Astrocyte of the spinal cord (primary cell): ENCODE measurements at places on chromosomes 11 and 22.

DNA sequence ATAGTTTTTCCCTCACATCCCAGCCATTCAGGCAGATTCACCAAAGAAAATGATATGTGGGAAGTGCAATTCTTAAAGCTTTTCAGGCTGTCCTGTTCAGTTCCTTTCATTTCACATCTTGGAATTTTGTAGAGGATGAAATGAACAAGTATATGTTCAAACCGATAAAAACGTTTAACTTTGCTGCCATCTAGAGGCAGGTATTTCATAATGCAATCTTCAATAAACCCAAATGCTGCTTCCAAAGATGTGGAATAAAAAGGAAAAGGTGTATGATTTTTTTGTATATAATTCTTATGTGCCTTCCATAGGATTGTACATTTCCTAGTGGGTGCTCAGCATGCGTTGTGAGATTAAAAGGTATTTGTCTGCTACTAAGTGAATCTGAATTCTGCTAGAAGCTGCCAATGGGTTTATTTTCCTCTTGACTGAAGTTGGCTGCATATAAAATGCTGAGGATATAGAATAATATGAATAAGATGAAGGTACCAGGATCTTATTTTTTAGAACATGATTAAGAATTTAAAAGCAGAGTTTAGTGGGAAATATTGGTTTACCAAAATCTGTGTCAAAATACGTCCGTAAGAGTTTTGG, 199.3 kb downstream of the PGR start:
- DNase-seq, result peak; percentile 85

GRCh38 chr22:48820481-48821345, 1007.0 kb downstream of the BRD1 start:
- DNase-seq, result no peak

- no peak for DNase-seq
Measured at GRCh38 chr11:116901964-116902688, 64.7 kb upstream of the APOA1 start.

DNA sequence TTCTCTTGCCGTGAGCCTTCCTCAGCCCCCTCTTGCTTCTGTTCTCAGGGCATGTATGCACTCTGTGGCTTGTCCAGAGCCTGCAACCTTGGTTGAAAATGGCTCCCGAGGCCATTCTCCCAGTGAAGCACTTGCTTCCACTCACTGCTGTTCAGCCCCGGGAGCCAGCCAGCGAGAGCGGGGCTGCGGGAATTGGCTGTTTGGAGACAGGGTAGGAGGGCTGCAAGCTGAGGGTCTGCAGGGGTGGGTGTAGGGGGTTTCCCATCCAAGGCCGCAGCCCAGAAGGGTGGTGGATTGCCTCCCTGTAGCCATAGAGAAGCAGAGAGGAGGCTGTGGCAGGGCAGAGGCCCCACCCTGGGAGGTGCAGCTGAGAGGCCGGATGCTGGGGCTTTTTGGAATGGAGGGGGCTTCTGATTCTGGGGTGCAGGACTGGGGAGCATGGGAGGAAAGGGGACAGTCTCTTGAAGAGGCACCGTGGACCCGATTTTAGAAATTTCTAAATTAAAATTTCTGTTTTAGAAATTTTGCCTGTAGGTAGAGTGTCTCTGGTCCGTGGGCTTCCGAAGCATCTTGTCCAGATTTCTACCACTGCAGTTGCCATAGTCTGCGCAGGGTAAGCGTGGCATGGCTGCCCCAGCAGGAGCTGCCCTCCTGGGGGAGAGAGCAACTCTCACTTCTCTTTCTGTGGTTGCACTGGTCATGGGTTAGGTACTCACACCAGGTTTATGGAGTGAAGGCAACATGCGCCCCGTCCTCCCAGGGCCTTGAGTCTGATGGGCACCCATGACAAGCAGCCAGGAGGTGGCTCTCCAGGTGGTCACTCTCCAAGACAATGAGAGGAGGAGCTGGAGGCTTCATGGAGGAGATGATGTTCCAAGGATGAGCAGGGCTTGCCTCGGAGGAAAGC, 100.2 kb downstream of the TBC1D22A start:
- DNase-seq, result no peak

- DNase-seq, result no peak
Measured at GRCh38 chr11:70618431-70619101, 220.2 kb downstream of the CTTN start.

GRCh38 chr22:19914201-19914943, 27.2 kb upstream of the COMT start:
- DNase-seq, result no peak

DNA sequence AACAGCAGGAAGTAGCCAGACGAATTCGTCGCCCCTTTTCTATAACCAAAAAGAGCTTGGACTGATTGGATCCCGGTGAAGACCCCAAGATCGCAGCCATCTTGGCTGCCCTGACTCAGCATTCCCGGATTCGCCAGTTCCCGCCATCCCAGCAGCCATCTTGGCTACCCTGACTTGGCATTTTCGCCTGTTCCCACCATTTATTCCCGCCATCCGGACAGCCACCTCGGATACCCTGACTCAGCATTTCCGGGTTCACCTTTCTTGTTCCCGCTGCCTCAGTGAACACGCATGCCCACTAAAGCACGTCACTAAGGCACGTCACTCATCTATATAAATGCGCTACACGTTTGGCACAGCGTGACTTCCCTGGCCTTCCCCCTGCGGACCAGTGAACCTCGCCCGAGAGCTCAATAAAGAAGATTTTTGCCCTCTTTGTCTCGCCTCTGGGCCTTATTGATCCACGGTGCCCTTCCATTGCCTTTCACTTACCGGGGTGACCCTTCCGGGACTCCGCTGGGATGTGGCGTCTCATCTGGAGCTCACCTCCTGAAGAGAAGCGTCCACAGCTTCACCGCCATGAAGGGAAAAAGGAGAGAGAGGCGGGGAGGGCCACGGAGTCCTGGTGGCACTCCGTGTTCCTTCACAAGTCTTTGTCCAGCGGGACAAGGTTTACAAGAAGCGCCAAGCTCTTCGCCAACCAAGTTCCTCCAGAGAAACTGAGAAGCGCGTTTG, 4.0 kb upstream of the OR56A3 start:
- DNase-seq, result no peak

- peak; percentile 10 for DNase-seq
Measured at GRCh38 chr22:44586999-44587736, 89.1 kb upstream of the RTL6 start.

DNA sequence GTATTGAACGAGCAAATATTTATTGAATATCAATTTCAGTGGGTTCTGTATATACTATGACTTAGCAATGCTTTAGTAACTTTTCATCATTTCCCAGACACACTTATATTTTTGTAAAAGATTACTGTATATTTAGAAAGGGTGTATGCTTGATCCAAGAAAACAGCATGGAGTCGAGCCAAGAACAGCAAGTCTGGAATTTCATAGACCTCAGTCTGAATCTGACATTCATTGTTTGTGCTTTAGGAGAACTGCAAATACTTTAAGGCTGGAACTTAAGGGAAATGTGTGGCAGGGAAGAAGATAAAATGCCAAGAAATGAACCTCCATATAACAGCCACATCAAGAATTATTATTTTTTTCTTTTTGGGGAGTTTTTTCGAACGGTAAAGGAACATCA, 1156.8 kb downstream of the LRRC4C start:
- DNase-seq, result peak; percentile 81

- DNase-seq, result peak; percentile 95
Measured at GRCh38 chr11:15650105-15650938, 535.6 kb downstream of the INSC start.

DNA sequence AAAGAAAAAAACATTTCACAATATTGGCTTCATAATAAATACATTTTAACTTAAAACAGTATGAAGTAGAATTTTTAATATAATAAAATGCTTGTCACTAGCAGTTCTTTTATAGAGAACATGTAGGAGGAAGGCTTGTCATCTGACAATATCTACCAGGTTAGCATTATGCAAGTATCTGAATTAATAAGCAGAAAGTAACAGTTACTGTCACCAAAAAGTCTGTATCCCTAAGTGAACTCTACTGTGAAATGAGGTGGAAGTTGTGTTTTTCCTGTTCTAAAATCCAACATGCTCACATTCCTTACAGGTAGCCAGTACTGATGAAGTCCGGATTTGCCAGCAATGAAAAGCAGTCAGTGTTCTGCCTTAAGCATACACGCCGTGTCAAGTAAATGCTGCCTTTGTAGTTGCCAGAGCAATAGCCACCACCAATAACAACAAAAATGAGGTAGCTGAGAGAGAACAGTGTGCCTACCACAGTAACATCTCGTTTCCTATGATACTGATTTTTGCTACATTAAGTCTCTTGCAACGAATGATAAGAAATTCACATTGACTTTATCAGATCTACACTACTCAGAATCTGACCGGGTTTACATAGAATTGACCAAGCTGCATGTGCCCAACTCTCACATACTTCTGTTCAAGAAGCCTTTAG, 95.5 kb downstream of the SIK3 start:
- no peak for DNase-seq
